ENCODE measurements at places on chromosomes 16 and 17.

DNA sequence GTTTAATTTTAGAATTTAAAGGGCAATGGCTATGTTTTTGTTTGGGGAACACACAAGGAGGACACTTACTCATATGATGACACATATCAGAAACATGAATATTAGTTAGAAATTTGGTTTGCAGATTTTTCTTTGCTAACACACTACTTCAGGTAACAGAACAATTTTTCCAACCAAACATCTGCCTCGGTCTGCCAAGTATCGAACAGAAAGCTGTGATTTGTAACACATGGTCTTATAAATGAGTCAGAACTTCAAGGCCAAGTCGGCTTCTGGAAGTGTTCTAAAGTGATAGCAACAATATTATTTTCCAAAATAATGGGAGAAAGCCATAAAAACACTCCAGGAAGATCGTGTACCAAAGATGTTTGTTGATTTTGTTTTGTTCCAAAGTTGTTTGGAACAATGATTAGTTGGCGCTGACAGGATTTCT, 75.9 kb upstream of the PMFBP1 start:
- peak; percentile 22 for DNase-seq

- DNase-seq = no peak
Measured at GRCh38 chr17:19558946-19559345, 25.3 kb downstream of the SLC47A1 start.

- DNase-seq = no peak
Measured at GRCh38 chr16:35210681-35211433, 1751.4 kb downstream of the TP53TG3F start.

DNA sequence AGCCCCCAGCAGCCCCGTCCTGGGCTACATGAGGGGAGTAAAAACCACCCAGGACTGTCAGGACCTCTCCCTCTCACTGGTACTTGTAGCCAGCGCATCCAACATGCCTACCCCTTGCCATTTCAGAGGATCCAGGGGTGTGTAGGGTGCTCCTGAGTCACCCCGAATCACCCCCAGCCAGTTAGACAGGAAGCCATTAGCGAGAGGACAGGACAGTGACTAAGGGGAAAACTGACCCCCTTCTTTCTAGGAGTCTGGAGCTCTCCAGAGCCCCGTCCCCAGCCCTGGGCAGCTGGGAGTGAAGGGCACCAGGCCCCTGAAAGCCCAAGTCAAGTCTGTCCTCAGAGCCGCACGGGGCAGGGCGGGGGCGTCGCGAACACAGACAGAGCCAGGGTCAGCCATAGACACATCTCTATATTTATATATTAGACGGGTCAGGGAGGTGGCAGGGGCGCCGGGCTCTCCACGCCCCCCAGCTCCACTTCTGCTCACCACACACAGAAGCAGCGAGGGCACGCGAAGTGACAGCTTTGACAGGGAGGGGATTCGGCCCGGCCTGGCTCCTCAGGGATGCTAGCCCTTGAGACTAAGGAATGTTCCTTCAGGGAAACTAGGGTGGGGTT, 485 bp upstream of the GDPD3 start:
- DNase-seq = peak; percentile 48

GRCh38 chr17:2521257-2521656, 9.6 kb upstream of the METTL16 start:
- DNase-seq = no peak

- DNase-seq = no peak
Measured at GRCh38 chr16:8905168-8905762, 23.1 kb downstream of the LITAFD start.

DNA sequence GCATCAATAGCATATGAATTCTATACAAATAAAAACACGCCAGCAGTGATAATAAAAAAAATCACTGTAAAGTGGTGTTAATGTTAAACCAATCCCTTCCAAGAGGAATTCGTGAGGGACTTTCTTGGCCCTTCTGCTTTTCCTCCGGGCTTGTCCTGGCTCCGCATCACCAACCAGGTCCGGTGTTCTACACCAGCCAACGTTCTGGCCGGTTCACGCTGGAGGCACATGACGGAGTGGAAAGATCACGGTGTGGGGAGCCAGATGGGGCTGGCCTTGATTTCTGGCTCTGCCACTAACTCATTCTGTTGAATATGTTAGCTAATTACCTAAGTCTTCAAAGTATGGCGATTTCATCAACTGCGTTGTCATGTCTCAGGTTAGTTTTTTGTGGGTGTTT, 1.4 kb upstream of the KRTAP29-1 start:
- DNase-seq = no peak

- no peak for DNase-seq
Measured at GRCh38 chr16:88871349-88871702, 4.9 kb upstream of the PABPN1L start.

DNA sequence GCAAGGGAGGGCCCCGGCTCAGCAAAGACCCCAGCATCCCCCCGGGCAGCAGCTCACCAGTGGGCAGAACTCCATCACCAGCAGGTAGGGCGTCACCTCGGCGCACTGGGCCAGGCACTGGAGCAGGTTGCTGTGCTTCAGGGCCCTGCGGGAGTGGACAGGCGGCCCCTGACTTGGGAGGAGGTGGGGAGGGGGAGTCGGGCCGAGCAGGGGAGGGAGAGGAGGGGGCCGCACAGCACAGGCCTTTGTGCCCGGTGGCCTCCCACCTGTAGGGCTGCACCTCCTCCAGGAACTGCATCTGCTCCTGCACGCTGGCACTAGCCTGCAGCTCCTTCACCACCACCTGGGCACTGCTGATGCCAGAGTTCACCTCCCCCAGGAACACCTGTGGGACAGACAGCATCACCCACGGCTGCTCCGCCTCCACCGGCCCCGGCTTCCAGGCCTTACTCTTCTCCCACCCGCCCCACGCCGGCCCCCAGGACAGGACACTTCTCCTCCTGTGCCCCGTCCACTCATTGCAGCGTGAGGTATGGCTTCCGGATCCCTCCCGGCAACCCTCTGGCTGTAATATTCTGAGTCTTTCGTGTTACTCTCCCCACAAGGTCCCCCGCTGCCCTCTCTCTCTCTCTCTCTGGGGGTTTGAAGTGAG, 37.7 kb upstream of the PVALEF start:
- no peak for DNase-seq

DNA sequence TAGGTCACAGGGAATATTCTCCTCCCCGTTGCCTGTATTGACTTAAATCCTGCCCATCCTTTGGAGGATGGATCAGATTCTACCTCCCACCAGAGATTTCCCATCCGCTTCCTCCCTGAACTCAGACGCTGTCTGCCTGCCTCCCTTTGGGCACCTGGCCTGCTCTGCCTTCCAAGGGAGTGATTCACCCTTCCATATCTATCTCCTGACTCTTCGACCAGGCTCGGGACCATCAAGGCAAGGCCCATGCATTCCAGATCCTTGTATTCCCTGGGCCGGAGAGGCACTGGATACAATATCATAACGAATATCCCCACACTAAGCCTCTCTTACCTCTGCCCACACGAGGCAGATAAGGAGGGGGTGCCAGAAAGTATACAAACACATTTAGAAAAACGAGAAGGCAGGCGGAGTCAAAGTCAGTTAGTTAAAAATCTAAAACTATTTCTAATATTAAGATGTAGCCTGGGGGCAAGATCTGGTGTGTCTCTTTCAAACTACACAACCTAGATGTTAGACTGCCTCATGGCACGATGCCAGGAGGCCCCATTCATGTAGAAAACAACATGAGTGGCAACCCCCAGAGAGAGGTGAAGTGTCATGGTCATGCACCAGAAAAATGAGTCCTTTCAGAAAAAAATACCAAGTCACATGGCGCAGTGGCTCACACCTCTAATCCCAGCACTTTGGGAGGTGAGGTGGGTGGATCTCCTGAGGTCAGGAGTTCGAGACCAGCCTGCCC, 9.2 kb downstream of the PMP22 start:
- DNase-seq = peak; percentile 50

GRCh38 chr16:60635548-60635947, 1400.7 kb downstream of the CDH8 start:
- DNase-seq = no peak

DNA sequence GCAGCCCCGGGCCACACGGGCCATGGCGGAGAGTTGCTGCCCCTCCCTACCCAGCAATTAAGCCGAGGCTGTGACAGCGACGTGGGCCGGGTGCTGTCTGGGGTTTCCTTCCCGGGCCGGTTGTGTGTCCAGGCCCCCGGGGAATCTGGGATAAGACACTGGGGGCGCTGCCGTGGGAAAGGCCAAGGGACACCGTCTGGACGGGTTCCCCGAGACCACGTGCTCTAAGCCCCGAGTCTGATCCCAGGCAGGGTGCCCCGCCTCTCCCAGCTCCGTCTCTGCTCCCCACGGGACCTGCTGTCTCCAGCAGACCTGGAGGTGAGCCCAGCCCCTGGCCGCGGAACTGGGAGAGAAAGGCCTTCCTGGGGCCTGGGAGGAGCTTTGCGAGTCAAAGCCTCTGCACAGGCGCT, 92.2 kb downstream of the IRX3 start:
- DNase-seq = no peak

GRCh38 chr16:30523768-30524574, 2.4 kb downstream of the ZNF768 start:
- no peak for DNase-seq

DNA sequence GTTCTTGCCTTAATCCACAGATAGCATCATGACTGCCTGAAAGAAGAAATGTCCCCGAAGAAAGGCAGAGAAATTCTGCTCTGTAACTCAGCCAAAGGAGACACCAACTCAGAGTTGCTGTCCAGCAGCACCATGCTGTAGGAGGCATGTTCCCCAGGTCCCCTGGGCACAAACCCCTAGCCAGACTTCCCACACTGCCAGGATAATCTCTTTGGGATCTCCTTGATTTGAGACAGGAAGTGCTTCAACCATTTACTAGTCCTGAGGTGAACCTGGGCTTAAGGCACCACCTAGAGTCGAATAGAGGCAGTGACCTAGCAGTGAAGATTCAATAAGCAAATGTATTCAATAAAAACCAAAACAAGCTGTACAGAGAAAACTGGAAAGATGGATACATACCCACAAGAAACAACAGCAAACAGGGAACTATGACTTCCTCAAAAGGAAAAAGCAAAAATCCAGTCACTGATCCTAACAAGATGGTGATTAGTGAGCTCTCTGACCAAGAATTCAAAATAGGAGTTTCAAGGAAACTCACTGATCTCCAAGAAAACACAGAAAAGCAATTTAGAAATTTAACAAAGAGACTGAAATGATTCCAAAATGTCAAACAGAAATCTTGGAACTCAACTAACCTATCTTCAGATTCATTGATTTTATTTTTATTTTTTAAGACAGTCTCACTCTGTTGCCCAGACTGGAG, 5.7 kb downstream of the OR4D2 start:
- DNase-seq = peak; percentile 35

- DNase-seq = no peak
Measured at GRCh38 chr16:68980695-68981315, 124.6 kb upstream of the HAS3 start.

DNA sequence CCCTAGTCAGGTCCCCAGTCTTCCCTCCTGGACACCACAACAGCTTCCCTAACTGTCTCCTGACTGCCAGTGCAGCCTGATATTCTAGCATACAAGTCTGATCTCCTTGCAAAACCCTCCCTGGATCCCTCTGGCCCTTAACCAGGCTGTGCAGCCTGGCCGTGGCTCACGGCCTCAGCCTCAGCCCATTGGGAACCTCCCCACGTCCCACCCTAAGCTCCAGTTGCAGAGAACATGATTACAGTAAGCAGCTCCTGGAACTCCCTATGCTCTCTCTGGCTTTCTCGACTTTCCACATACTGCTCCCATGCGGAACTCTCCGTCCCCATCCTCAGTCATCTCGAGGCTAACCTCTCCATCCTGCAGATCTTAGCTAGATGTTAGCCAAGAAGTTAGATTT, 13.0 kb downstream of the ALOX12B start:
- no peak for DNase-seq

DNA sequence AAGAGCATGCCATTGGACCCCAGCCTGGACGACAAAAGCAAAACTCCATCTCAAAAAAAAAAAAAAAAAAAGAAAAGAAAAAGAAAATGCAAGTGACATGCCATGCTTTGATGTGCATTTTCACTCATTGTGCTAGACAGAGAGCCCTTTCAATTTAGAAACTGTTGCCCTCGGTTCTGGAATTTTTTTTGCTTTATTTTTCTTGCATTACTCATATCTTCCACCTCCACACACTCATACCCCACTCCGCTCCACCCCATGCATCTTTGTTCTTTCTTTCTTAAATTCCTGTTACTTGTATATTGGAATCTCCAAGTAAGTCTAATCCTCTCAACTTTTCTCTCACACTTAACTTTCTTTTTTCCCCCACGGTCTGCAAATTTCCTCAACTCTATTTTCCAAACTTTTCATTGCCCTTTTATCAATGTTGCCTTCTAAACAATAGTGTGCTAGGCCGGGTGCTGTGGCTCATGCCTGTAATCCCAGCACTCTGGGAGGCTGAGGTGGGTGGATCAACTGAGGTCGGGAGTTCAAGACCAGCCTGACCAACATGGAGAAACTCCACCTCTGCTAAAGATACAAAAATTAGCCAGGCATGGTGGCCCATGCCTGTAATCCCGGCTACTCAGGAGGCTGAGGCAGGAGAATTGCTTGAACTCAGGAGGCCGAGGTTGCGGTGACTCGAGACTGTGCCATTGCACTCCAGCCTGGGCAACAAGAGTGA, 16.8 kb upstream of the SUZ12 start:
- DNase-seq = peak; percentile 68

- DNase-seq = no peak
Measured at GRCh38 chr16:17283016-17283415, 187.7 kb downstream of the XYLT1 start.

DNA sequence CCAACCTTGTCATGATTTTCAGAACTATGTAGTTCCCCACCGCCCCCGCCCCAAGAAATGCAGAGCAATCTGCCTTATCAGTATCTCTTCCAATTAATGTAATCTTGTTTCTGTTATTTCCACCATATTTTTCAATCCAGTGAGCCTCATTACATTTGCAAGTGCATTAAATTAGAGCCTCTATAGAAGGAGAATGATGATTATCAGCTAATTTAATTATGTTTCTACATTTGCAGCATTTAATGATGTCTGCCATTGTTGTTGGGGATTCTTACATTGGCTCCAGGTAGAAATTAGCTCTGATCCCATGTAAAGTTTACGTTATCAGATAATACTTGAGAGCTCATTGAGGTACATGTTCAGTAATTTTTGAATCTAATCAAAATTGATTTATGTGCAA, 707.0 kb upstream of the RBFOX1 start:
- DNase-seq = no peak

GRCh38 chr17:59327981-59328290, 3.5 kb upstream of the YPEL2 start:
- DNase-seq = no peak

DNA sequence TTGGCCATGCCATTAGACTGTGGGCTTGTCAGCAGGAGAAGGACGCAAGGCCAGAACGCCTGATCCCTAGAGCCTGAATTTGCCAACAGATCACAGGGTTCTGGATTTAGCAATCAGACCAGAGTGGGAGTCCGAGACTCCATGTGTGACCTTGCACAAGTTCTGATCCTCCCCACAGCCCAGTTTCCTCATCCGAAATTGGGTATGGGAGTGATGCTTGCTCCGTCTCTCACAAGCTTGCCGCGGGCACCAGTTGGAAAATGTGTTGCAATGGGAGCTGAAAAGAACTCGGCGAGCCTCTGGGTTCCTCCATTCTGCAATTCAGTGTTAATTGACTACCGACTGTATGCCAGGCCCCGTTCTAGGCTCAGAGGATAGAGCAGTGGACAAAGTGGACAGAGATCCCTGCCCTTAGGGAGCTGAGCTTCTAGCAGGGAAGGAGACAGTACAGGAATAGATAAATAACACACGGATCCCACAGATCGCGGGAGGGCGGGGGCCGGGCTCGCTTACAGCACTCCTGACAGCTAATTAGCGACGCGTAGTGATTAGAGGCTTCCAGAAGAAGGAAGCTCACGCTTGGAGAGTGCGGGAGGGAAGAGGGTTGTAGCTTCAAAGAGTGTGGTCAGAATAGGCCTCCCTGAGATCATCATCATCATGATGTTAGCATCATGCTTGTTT, 150.4 kb upstream of the CIBAR2 start:
- DNase-seq = no peak

Measured in mammary epithelial cell (primary cell).